Epithelial cell of esophagus (primary cell): ENCODE measurements at places on chromosomes 6 and 20.
A peak's percentile ranks its signal among the peaks of the same experiment; 100 is the strongest.

GRCh38 chr20:19942611-19943010, 74.6 kb upstream of the NAA20 start:
- DNase-seq = no peak

GRCh38 chr6:107820338-107821261, 3.5 kb downstream of the SCML4 start:
- peak; percentile 42 for DNase-seq

- DNase-seq = no peak
Observed at GRCh38 chr6:165753506-165753905, 90.5 kb upstream of the PDE10A start.

- no peak for DNase-seq
Observed at GRCh38 chr6:113403966-113404595, 453.1 kb upstream of the MARCKS start.

- DNase-seq = no peak
Observed at GRCh38 chr20:10060226-10060625, 25.4 kb downstream of the ANKEF1 start.

DNA sequence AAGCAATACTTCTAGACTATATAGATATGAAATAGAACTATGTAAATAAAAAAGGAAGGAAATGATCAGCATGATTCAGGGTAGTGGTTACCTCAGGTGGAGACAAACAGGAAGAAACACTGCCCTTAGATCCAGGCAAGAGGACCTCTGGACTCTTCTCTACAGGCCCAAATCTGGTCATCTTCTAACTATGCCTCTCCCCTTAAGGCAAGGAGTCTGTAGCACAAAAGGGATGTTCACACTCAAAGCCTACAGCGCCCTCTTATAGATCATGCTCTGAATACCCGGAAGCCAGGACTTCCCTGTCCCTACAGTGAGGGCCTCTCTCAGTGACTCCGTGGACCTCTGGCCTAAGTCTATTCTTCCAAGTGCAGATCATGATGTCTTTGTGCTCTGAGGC, 30.4 kb upstream of the HIVEP2 start:
- DNase-seq = no peak

GRCh38 chr6:17099401-17100059, 2.3 kb upstream of the STMND1 start:
- no peak for DNase-seq

GRCh38 chr6:30752157-30752927, 8.0 kb upstream of the IER3 start:
- peak; percentile 100 for DNase-seq
